ENCODE measurements at places on chromosomes 16 and 17.
A peak's percentile ranks its signal among the peaks of the same experiment; 100 is the strongest.

- no peak for DNase-seq
Observed at GRCh38 chr16:8832717-8833105, 35.1 kb downstream of the PMM2 start.

DNA sequence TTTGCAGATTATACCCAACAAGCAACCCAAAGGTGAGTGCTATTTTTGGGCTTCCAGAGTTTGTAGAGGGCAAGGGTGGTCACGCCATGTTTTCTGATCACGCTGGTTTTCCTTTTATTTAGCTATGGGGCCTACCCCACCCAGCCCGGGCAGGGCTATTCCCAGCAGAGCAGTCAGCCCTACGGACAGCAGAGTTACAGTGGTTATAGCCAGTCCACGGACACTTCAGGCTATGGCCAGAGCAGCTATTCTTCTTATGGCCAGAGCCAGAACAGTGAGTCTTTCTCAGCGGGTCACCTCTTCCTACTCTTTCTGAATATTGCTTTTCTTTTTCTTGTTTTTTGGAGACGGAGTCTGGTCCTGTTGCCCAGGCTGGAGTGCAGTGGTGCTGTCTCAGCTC lies 2.5 kb downstream of the FUS start:
- no peak for DNase-seq

GRCh38 chr16:84593825-84594724 lies 23.8 kb downstream of the COTL1 start:
- peak; percentile 54 for DNase-seq

DNA sequence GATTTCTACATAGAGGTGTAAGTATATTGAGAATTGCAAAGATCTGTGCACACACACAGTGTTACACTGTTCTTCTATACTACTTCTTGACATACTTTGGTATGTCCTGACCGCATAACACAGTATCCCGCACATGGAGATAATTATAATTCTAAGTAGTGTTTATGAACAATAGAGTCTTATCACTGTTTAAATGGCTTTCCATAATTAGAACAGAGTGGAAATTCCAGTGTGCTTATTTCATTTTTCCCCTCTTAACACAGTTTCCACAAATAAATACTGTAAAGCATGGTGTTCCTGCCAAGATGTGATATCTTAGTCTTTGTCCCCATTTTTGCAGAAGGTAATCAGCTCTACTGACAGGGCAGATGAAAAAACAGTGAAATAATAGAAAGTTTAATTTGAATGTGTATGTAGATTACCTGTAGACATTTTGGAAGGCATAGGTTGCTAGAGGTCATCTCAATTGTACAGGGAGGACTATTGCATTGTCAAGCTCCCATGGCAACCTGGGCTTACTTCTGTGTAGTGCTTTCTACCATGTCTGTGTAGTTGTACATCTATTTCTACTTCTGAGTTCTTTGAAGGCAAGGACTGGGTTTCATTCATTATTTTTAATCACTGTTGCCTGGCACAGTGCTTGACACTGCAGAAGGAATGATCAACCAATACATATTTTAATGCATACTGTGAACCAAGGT lies 10.1 kb upstream of the KRT28 start:
- no peak for DNase-seq

DNA sequence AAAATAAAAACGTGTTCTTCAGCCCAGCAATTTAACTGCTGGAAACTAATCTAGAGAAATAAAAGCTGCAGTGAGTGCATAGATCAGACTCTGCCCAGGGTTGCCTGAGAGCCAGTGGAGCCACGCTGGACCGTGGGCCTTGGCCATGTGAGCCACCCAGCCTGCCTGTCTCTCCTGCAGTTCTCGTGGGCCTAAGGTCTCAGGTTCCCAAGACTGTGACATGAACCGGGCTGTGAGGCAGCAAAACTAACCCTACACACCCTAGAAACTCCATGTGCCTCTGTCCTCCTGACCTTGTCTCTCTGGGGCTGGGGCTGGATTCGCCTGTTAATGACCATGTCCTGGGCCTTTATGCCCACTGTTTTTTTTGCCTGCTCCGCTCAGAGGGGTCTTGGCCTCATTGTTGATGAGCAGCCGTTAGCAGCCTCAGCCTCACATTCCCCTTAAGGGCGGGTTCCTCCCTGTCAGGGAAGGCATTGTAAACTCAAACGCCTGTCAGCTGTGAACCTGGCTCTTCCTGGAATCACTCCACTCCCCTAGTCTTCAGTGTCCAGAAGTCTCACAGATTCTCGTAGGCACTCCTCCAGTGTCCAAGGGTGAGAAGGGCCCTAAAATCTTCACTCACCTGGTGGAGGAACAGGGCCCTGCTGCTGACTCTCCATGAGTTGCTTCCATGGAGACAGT lies 16.9 kb downstream of the C16orf90 start:
- DNase-seq = no peak
